ENCODE measurements at places on chromosomes 1 and 21.

DNA sequence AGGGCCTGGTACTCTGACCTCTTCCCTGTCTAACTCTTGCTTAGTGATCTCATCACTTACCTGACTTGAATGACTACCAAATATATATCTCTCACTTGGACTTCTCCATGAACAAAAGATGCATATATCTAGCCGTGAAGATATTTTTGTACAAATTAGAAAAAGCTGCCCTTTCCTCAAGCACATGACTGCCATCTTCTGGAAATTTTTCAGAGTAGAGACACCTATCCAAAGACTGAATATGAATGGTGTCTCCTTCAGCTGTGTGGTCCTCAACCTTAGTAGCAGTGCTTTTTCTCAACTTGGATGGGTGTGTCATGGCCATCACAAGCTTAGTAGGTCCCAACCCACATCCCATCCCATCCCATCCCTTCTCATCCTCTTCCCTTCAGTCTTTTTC lies 142.3 kb downstream of the DNM3 start:
- DNase-seq, result no peak

GRCh38 chr1:76267631-76268030 lies 193.1 kb downstream of the ST6GALNAC3 start:
- no peak for DNase-seq

DNA sequence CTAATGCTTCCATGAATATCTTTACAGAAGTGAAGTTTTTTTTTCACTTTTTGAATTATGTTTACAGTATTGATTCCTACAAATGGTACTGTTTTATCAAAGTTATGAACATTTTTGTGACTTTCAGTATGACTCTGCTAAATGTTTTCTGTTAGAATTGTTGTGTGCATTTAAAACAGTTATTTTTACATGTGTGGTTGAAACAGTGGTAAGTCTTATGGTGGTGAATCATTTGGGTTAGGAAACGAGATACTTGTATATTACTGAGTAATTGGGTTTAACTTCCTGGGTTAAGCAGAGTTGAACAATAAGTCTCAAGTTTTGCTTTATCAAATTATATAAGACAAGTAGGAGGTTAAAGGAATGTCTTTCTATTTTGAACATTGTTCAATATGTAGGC lies 66.8 kb downstream of the VPS13D start:
- no peak for DNase-seq

- no peak for DNase-seq
These were observed 43.0 kb downstream of the JAK1 start for GRCh38 chr1:64923294-64923718.

DNA sequence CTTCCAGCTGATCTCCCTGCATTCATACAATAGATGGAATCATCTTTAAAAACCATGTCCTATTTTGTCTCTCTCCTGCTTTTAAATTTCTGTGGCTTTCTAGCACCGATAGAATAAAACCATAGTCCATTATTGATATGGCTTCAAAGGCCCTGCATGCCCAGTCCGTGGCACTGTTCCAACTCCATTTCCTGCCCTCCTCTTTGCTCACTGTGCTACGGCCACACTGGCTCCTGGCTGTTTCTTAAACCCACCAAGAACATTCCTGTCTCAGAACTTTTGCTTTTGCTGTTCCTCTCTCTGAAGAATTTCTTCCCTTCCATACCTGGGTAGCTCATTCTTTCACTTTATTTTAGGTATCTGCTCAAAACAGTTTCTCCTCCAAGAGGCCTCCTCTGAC lies 7.2 kb downstream of the SLAMF1 start:
- DNase-seq, result no peak

GRCh38 chr1:24390924-24391782 lies 22.4 kb downstream of the STPG1 start:
- DNase-seq, result peak; percentile 47

GRCh38 chr1:2911421-2912178 lies 109.7 kb upstream of the ACTRT2 start:
- no peak for DNase-seq

- no peak for DNase-seq
These were observed 68.7 kb upstream of the VAMP3 start for GRCh38 chr1:7702365-7702764.

DNA sequence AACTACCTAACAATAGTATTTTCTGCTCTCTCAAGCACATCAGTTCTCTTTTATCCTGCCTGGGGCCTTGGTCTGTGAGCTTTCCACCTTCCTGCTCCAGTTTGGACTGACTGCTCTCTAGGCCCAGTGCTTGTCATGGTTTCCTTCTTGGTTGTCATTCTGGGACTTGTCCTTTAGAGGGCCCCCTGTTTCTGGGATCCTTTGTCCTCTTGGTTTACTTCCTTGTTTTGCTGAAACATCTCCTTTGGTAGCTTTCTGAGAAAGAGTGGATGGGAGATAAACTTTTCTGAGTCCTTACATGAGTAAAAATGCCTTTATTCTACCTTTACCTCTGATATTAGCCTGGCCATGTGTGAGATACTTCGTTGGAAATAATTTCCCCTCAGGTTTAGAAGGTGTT lies 4.7 kb downstream of the SLC1A7 start:
- no peak for DNase-seq

- no peak for DNase-seq
These were observed 2.2 kb downstream of the IL10RB start for GRCh38 chr21:33268393-33268736.

DNA sequence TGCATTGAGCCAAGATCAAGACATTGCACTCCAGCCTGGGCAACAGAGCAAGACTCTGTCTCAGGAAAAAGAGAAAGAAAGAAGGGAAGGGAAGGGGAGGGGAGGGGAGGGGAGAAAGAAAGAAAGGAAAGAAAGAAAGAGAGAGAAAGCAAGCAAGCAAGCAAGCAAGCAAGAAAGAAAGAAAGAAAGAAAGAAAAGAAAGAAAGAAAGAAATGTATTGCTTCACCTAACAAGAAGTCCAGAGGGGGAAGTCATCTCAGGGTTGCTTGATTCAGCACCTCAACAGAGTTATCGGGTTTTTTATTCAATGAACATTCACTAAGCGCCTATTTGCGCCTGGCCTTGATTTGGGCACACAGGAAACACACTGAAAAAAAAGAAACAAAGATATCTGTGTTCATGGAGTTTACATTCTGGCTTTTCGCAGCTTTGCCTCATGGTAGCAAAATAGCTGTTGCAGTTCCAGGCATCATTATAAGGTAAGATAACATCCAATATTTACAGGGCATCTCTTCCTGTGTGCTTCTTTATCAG lies 8.2 kb upstream of the RCSD1 start:
- no peak for DNase-seq

- DNase-seq, result no peak
These were observed 177.5 kb downstream of the SETD4 start for GRCh38 chr21:35882791-35883240.

- no peak for DNase-seq
These were observed 6.4 kb upstream of the TNNI1 start for GRCh38 chr1:201427963-201428362.

DNA sequence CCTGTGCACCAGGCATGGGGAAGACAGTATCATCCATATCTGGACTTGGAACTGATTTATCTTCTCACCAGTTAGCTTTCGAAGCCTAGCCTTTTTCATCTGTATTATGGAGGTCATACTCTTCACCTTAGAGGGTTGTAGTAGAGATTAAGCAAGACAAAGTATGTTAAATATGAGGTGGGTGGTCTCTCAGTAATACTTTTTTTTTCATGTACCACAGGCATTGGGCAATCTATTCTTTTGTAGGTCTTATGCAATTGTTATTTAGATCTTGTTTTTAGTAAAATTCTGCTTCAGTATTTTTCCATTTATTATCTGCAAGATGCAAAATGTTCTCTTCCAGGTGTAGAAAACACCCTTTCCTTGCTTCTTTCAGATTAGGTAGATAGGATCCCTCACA lies 35.2 kb upstream of the OR2B11 start:
- DNase-seq, result no peak

GRCh38 chr1:36572142-36572715 lies 89.5 kb upstream of the CSF3R start:
- no peak for DNase-seq

- no peak for DNase-seq
These were observed 49.1 kb downstream of the DSCAM start for GRCh38 chr21:40797891-40798290.

DNA sequence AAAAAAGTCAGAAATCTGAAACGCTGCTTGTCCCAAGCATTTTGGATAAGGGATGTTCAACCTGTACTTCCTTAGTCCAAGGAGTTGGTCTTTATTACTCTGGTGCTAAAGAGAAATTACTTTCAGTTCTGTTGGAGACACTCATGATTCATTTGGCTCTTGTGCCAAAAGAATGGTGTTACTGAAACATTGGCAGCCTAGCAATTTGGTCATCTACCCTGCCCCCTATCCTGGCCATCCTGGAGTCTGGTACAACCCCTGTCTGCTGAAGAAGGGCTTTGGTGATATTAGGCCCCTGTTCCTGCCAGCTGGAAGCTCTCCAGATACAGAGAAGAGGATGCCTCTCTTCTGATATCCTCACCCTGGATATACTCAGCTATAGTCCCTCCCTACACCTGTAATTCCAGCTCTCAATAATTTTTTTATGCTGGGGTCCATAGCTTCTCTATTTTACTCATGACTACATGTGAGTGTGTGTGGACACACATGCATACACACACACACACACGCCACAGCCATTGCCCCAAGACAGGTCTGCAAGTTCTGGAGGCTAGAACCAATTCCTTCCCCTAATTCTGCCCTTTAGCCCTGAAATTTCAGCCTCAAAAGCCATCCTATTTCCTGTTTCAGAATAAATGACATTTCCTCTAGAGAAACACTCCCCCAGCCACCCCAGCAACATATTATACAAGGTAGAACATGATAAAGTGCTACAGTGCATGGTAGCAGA lies 40.0 kb downstream of the LHX8 start:
- no peak for DNase-seq

DNA sequence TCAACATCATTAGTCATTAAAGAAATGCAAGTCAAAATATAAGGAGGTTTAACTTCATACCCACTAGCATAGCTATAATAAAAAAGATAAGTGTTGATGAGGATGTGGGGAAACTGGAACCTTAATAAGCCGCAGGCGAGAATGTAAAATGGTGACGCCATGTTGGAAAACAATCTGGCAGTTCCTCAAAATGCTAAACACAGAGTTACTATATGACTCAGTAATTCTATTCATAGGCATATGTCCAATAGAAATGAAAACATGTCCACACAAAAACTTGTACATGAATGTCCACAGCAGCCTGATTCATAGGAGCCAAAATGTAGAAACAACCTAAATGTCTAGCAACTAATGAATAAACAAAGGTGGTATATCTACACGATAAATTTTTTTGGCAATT lies 23.2 kb downstream of the DDX59 start:
- DNase-seq, result no peak

GRCh38 chr1:46815133-46815532 lies 16.3 kb downstream of the CYP4B1 start:
- no peak for DNase-seq

- no peak for DNase-seq
These were observed 20.7 kb upstream of the FASLG start for GRCh38 chr1:172638249-172638648.

DNA sequence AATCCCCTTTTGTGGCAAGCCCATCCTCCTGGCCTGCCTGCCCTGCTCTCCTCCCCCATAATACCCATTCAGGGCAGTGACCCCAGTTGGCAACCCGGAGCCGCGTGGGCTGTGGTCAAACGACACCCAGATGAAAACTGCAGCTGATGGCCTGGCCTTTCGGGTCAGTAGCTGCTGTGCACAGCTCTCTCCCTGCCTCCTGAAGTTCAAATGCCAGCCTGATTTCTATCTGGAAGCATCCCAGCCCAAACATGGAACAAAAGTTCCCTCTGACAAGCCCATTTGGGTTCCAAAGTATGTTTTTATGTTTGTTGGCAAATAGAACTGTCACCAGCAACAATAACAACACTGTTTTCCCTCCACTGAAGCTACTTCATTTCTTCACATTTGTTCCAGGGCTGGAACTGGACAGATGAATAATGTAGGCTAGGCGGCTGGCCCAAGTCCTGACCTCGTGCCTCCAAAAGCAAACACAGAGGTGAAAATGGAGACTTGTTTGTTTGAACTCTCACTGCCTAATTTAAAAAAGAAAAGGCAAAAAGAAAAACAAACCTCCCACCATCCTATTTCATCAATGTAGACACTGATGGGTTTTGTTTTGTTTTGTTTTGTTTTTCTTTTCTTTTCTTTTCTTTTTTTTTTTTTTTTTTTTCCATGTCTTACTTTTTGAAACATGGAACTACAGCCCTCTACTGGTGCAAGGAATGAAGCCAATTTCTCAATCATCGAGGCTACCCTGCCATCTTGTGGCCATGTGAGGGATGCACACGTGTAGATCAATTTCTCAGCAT lies 179.0 kb downstream of the ADSS2 start:
- peak; percentile 30 for DNase-seq

DNA sequence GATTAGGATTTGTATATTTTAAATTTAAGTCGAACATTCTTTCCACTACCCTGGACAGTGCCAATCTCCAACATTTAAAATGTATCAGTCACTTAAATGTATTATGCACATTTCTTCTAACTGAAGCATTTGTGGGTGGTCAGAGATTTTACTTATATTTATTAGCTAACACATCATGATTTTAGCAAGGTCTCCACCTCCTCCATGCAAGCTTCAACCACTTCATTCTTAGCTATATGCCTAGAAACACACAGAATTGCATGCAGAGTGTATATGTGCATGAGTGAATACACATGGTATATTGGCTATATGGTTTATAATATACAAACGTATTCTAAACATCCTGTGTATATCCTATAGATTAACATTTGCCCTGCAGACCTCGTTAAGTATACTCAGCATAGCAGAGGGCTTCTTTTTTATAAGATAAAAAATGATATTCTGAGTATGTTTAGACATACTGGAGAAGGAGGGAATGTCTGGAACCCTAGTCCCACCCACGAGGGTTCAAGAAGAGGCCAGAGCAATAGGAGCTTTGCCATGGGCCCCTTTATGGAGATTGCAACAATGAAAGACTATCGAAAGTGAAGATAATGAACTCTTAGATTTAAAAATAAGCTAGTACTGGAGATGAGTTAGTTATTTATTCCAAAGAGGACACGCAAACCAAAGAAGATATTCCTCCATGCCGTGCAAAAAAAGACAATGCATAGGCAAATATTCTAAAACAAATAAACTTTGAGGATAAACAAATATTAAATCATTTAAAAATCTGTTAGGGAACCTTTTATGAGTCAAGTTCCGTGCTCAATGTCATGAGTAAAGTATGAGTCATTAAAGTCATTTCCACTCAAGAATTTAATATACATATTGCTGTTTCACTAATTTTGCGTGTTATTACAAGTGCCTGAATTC lies 480.4 kb downstream of the SIPA1L2 start:
- DNase-seq, result no peak

DNA sequence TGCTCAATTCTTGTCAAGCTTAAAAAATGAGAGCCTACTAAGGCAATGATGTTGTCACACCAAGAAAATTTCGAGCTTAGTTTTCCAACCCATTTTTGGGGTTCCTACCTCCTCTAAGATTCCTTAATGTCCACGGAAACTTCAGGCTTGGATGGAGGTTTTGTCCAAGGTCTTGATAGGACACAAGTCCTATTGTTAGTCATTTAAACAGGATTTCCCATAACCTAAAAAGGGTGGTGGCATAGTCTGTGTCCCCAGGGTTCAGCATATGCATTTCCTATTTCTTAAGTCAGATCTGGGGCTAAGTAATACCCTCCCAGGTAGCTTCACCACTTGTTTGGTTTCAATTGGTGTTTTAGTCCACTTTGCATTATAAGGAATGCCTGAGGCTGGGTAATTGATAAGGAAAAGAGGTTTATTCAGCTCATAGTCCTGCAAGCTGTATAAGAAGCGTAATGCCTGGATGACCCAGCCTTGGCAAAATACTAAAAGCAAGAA lies 10.9 kb upstream of the PADI2 start:
- DNase-seq, result no peak

- no peak for DNase-seq
These were observed 5.6 kb downstream of the BTBD8 start for GRCh38 chr1:92085727-92086126.

GRCh38 chr21:30168086-30168485 lies 1.5 kb upstream of the CLDN17 start:
- no peak for DNase-seq

All from omental fat pad (tissue), 4 donors.